Stimulated activated CD8-positive, alpha-beta memory T cell treated with anti-CD3 and anti-CD28 coated beads, Interleukin-7, amount 100 ng/mL, for 48 hours (primary cell): ENCODE measurements at places on chromosomes 2 and 18.
A peak's percentile ranks its signal among the peaks of the same experiment; 100 is the strongest.

- no peak for DNase-seq
Observed at GRCh38 chr2:2557475-2557874, 226.4 kb upstream of the MYT1L start.

DNA sequence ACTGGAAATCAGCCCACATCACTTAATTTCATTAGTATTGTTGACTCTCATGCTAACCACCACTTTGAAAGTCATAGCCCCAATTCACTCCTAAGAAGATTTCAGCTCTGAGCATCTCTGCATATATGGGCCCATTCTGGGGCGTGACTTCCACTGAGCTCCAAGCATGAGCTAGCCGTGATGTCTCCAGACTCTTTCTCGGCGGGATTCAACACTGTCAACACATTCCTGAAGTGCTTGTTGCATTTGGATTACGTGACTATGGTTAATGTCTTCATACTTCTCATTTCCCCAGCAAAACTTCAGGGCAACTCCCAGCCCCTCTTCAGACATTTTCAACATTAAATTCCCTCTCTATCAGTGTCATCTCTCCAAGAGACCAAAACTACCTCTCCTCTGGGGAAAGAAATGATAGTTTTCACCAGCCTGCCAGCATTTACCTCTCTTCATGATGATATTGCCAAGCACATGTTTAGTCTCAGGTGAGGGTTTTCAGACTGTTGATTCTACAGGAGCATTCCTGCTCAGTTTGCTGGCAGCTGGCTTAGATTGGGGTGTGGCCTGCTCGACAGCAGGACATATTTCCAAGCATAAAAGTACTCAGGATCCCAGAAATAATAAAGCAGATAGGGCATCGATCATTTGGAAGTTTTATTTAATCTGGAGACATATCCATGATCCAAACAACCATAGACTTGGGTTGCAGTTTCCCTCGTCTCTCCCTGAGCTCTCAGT is 81.7 kb downstream of the FEZ2 start:
- DNase-seq, result no peak

- DNase-seq, result no peak
Observed at GRCh38 chr2:24969784-24970183, 2.0 kb downstream of the DNAJC27 start.

- DNase-seq, result no peak
Observed at GRCh38 chr2:155310589-155310988, 612.1 kb downstream of the KCNJ3 start.

DNA sequence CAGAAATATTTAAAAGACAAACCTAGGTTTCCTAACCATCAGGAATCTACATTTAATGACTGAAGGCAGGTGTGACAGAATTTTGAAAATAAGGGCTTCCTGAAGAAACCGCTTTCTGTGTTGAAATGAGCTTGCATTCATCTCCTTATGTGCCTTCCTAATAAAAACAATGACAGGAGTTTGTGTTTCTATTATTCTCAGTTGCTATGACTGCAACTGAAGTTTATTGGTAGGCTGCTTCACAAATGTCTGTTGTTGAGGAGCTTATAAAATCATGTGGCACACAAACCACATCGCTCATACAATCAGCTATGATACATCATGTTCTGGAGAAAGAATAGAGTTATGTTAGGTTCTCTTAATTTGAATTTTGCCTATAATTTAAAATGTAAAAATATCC is 362.7 kb upstream of the SLC8A1 start:
- no peak for DNase-seq

- DNase-seq, result no peak
Observed at GRCh38 chr2:237721458-237721857, 77.1 kb upstream of the RBM44 start.

- DNase-seq, result no peak
Observed at GRCh38 chr2:119552902-119553301, 8.7 kb downstream of the CFAP221 start.

DNA sequence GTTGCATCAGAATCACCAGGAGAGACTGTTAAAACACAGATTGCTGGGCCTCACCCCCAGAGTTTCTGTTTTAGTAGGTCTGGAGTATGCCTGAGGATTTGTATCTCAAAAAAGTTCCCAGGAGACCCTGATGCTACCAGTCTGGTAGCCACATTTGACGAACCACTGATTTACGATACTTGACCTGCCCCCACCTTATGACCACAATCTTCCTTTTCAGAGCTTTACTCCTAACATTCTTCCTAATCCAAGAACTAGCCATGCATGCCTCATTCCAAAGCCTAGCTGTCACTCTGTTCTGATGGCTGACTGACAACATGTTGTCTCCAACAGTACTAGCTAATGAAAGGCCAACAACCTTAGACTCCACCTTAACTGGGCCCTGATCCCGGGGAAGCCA is 191.4 kb downstream of the MBD2 start:
- DNase-seq, result no peak

DNA sequence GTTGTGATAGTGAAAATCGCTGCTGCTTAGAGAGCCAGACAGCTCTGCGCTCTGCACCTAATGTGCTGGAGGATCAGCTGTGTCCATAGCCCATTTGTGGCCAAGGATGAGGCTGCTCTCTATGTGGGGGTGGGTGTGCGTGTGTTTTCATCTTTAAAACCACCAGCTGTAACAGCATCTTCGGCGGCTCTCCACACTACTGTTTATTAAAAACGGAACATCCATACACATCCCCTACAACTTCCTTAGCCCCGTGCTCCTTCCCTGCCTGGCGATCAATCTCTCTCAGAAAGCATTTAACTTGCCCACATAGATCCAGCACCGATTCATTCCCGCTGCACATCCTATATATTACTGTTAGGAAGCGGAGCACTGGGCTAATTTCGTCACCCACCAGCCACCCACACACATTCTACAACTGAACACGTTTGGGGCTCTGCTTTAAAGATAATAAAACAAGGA is 1.6 kb downstream of the CELF4 start:
- no peak for DNase-seq

GRCh38 chr2:121541495-121541894 is 10.8 kb downstream of the RNU4ATAC start:
- no peak for DNase-seq

GRCh38 chr2:68660658-68661057 is 17.3 kb downstream of the PROKR1 start:
- no peak for DNase-seq

DNA sequence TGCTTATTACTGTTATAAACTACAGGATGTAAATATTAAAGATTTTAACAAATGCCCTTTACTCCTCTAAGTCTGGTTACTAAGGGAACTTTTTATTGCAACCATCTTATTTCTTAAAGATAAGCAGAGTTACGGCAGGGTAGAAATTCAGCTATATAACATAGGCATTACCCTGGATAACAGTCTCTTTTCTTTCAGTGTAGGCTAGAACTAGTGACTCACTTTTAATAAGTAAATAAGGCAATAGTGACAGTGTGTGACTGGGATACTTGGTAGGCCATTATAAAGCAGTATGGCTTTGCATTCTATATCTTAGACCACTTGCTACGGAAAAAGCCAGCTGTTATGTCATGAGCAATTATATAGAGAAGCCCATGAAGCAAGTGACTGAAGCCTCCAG is 1041.0 kb upstream of the NRXN1 start:
- DNase-seq, result no peak

DNA sequence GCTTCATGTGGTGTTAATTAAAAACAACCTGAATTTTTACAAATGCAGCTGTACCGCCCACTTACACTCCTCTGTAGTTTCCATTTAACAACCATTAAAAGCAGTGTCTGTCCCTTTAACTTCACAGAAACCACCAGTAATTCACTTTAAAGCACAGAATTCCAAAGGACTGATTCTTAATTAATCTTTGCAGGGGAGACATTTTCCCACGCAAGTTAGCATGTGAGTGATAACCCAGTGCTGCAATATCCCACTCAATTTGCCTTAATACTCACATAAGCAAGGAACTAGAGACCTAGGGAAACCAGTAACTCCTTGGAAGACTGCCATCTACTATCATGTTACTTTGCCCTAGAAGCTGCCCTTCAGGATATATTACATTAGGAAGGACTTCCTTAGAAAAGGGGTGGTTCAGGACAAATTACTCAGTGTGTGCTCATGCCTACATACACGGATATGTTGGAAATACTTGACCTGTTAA is 102.3 kb downstream of the OSR1 start:
- no peak for DNase-seq

DNA sequence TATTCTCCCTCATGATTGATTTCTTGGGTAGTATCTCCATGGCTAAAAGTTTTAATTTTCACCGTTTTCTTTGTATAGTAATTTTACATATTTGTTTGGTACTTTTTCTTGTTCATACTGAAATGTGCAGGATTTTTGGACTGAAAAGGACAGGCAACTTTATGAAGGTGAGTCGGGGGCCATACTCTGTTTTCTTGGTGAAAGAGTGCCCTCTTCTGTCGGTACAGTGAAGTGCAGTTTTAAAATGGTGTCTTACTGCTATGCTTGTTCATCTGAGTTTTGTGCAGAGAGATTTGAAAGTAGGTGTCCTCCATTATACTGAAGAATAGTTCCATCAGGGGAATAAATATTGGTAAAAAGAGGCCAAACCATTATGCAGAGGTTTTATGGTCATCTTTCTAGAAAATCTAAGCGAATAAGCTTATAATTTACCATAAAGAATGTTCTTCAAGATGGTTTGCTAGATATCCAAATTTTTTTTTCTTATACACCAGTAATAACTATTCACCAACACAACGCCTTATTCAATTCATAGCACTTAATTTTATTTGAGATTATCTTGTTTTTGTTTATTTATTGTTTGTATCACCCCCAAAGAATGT is 8.7 kb upstream of the SERPINB13 start:
- DNase-seq, result no peak

GRCh38 chr2:2849464-2850217 is 518.6 kb upstream of the MYT1L start:
- no peak for DNase-seq

- no peak for DNase-seq
Observed at GRCh38 chr2:219272356-219272755, 6.8 kb upstream of the DNAJB2 start.

GRCh38 chr2:226578879-226579278 is 220.7 kb downstream of the IRS1 start:
- no peak for DNase-seq

- DNase-seq, result peak; percentile 83
Observed at GRCh38 chr2:73214120-73215035, at the start of gene SMYD5. Gene SMYD5 (plus strand): TSS chr2:73214245. CDS start chr2:73214267, 22 bp downstream.

- no peak for DNase-seq
Observed at GRCh38 chr2:96869281-96869821, 529 bp downstream of the SEMA4C start.

- no peak for DNase-seq
Observed at GRCh38 chr2:196504788-196505187, 134.7 kb upstream of the CCDC150 start.

- no peak for DNase-seq
Observed at GRCh38 chr2:37422816-37423215, 78.4 kb downstream of the QPCT start.

DNA sequence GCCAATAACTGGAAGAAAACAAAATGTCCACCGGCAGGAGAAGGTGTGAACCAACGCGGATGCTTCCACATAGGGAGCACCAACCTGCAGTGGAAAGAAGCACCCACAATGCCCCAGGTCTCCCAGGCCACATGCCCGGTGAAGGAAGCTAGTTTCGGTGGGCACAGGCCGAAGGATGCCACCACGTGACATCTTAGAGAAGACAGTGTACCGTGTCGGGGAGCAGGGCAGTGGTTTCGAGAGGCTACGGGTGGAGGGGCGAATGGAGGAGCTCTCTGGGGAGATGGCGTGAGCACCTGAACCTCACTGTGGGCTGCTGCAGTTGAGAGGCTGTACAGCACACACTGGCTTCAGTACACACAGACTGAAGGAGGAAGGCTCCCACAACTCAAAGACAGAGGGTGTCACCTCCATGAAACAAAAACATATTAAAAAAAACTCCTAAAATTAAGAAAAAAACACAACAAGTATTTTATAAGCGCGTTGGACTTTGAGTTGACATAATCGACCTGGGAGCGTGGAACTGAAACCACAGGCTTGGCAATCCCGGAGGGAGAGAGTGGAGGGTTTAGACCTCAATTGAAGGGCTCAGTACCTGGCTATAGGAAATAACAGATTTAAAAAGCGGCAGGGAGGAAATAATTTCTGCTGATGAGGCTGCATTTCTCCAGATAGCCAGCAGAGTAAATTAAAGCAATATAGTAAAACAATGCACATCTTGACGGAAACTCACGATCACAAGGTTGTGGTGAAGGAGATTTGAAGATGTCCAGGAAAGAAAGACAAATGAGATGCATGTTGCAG is 160.1 kb downstream of the RTP5 start:
- no peak for DNase-seq

DNA sequence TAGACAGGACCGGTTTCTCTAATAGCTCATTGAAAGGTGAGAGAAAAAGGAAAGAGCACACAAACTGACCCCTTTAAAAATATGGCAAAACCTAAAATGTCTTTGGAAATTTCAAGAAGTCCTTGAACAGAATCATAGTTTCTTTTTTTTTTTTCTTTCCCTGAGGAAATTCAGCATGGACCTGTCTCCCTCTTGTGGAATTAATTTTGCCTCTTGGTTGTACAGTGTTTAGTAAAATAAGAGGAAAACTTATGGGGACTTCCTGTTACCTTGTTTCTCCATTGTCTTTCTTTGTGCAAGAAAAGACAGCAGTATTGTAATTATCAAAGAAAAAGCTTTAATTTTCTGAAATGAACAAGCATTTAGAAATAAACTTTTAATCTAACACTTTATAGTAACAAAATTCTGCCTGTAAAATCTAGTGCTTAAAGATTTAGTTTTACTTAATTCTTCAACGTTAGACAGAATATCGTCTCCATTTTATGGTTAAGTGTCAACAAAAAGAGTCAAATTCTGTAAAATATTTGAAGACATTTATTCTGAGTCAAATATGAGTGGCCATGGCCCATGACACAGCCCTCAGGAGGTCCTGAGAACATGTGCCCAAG is 176.3 kb upstream of the NABP1 start:
- DNase-seq, result no peak

DNA sequence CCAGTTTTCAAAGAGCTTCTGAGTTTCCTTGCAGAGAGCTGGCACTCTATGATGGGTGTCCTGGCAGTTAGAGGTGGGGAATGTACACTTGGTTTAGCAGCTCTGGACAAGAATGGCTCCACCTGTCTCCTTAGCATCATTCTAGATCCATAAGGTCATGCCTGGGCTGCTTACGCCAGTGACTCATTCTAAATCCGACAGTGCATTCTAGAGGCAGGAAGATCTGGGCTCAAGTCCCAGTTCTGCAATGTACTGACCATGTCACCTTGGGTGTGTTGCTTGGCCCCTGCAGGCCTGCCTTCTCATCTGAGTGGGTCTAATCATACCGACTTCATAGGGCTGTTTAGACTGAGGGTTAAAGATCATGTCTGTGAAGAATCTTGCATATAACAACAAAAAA is 46.5 kb downstream of the PTGR3 start:
- DNase-seq, result no peak

- DNase-seq, result no peak
Observed at GRCh38 chr2:20023688-20024087, 11.2 kb upstream of the MATN3 start.
